ENCODE measurements at places on chromosomes 5 and 9.

DNA sequence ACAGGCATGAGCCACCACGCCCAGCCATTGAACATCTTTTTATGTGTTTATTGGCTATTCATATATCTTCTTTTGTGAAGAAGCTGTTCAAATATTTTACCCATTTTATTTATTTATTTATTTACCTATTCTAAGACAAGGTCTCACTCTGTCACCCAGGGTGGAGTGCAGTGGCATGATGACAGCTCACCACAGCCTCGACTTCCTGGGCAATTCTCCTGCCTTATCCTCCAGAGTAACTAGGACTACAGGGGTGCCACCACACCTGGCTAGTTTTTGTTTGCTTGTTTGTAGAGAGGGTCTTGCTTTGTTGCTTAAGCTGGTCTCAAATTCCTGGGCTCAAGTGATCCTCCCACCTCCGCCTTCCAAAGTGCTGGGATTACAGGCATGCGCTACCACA, 33.5 kb downstream of the NAIF1 start:
- DNase-seq, result peak; percentile 39

- no peak for DNase-seq
Measured at GRCh38 chr9:123376218-123377071, 20.4 kb downstream of the CRB2 start.

DNA sequence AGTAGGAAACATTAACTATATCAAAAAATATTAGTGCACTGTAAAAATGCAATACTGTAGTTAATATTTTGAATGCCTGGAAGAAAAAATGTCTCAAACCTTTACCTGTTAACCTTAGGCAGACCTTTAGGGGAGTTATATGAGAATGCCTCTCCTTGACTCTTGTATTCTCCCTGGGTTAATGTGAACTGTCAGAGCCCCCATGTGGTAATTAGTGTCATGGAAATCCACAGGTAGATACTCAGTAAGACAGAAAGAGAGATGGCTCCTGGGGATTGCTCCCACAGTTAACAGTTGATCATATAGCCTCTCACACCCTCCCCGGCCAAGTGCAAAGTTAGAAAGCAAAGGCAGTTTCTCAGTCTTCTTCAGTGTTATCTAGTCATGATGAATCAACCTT, 742.8 kb downstream of the NR2F1-AS1 start:
- DNase-seq, result no peak

DNA sequence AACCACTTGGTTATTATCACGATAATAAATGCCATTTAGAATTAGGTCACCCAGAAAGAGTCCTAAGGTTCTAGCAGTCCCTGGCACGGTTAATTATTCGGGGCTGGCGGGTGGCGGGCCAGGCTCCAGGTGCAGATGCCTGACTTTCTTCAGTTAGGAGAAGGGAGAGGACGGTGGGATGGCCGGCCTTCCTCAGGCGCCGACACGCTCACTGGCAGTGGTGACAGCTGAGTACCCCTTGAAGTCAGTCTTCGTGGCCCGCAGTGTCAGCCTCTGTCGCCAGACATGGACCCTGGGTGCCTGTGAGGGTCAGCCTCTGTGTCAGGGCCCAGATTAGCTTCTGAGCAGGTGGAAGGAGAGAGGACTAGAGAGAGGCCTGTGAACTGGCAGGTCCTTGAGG, 21.1 kb upstream of the EXOC3 start:
- DNase-seq, result no peak

- no peak for DNase-seq
Measured at GRCh38 chr9:112971415-112971814, 40.6 kb downstream of the ZNF883 start.

DNA sequence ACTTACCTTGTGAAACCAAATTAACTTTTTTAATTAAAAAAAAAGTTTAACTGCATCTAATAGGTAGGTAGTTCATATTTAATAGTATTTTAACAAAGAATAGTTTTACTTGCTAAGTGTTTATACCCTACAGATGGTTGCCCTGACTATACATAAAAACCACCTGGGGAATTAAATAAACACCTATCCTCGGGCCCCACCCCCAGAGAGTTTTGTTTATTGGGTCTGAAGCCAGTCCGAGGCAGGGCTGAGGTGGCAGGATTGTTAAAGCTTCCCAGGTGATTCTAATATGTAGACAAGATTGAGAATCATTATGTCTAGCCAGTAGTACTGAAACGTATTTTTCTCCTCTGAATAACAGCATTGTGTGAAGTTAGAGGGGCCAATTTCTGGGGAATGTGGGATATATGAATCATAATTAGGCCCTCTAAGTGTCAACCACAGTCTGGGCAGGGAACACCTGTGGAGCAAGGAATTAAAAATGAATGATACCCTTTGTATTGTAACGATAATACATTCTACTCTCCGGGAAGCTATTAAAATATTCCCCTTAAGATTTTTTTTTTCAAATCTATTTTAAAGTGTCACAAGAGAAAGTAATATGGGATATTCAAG, 5.6 kb upstream of the PAM start:
- DNase-seq, result no peak

- no peak for DNase-seq
Measured at GRCh38 chr9:126367139-126367538, 40.5 kb downstream of the MVB12B start.

GRCh38 chr9:92632641-92633040, 37.3 kb downstream of the IPPK start:
- DNase-seq, result no peak

DNA sequence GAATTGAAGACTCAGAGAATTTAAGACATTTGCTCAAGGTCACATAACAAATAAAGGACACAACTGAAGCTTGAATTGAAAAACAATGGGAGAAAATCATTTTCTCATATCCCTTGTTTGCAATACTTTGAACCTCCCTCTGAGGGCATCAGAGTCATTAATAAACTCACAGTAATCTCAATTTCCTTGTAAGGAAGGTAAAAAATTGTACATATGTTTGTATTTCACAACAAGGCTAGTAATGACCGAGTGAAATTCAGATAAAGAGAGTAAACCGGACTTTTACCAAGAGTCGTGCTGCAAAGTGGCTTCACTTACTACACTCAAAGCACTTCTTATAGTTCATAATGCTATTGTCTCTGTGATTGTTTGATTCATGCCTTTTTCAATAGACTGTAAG, 665.0 kb downstream of the NR2F1-AS1 start:
- DNase-seq, result no peak

DNA sequence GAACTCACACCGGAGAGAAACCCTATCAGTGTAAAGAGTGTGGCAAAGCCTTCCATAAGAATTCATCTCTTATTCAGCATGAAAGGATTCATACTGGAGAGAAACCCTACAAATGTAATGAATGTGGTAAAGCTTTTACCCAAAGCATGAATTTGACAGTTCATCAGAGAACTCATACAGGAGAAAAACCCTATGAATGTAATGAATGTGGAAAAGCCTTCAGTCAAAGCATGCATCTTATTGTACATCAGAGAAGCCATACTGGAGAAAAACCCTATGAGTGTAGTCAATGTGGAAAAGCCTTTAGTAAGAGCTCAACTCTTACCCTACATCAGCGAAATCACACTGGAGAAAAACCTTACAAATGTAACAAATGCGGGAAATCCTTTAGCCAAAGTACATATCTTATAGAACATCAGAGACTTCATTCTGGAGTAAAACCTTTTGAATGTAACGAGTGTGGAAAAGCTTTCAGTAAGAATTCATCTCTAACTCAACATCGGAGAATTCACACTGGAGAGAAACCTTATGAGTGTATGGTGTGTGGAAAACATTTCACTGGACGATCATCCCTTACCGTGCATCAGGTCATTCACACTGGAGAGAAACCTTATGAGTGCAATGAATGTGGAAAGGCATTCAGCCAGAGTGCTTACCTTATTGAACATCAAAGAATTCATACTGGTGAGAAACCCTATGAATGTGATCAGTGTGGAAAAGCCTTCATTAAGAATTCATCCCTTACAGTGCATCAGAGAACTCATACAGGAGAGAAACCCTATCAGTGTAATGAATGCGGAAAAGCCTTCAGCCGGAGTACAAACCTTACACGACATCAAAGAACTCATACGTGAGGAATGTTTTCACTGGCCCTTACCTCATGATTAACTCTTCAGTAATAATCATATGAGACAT, 8.9 kb upstream of the ZNF454 start:
- DNase-seq, result no peak

DNA sequence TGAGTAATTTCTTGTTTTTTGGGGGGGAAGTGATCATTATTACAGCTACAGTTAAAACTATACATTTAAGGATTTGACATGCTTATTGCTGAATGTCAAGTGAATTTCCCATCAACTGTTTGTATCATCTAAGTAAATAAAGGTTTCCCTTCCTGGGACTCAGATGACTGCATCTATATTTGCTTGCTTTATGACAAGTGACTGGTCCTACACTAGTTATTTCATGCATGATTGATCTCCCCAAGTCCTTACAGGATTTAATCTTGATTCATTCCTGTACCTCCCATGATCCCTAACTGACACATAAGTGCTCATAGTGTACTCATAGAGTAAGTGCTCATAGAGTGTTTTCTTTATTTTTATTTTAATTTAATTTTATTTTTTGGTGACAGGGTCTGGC, 2.8 kb downstream of the TXNDC8 start:
- DNase-seq, result no peak

DNA sequence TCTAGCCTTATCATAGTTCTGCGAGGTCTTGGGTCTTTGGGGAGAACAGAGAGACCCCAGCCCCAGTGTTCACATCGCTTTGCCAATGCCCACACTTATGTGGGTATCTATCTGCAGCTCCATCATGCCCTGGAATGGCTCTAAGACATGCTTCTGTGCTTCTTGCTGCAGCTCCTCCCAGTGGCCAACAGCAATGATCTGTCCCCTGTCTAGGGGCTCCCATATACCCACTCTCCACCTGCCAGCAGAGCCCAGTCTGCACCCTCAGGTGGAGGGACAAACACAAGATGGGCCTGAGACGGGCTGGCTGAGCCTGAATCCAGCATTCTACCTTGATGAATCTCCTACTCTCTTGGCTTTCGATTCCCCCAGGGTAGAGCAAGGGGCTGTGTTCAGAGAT, 14.6 kb upstream of the DAP start:
- no peak for DNase-seq

DNA sequence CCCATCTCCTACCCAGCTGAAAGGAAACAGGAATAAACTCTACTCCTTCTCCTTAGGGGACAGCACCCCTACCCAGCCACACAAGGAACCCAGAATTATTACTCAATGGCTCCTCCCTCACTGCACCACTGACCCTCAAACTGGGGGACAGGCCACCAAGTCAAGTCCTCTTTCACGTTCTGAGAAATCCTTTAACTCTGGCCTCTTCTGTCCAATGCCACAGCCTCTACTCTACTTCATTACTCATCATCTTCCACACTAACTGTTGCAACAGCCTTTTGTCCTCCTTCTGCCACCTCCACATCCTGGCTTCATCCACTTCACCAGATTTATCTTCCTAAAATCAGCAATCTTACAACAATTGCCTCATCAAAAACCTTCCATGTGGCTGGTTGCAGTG, 6.8 kb downstream of the TTC39B start:
- DNase-seq, result no peak

DNA sequence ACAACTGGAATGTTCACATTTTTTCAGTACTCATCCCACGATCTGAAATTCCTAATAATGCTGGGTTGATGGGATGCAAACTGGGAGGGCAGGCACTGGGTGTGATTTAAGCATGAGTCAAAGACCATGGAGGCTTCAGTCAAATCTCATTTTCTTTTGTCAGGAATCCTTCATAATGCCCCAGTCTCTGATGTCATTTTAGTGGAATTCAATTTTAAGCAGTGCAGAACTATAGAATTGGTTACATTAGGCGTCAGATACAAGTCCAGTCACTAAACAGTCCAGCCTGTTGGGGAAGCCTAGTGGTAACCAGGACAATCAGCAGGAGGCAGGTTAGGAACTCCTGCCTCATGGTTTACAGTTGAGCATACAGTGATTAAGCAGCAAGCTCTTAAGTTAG, 41.0 kb upstream of the TMEM215 start:
- DNase-seq, result no peak
